ENCODE measurements at places on chromosomes 1 and 21.

GRCh38 chr1:44025816-44026215, 5.4 kb downstream of the SLC6A9 start:
- no peak for DNase-seq

DNA sequence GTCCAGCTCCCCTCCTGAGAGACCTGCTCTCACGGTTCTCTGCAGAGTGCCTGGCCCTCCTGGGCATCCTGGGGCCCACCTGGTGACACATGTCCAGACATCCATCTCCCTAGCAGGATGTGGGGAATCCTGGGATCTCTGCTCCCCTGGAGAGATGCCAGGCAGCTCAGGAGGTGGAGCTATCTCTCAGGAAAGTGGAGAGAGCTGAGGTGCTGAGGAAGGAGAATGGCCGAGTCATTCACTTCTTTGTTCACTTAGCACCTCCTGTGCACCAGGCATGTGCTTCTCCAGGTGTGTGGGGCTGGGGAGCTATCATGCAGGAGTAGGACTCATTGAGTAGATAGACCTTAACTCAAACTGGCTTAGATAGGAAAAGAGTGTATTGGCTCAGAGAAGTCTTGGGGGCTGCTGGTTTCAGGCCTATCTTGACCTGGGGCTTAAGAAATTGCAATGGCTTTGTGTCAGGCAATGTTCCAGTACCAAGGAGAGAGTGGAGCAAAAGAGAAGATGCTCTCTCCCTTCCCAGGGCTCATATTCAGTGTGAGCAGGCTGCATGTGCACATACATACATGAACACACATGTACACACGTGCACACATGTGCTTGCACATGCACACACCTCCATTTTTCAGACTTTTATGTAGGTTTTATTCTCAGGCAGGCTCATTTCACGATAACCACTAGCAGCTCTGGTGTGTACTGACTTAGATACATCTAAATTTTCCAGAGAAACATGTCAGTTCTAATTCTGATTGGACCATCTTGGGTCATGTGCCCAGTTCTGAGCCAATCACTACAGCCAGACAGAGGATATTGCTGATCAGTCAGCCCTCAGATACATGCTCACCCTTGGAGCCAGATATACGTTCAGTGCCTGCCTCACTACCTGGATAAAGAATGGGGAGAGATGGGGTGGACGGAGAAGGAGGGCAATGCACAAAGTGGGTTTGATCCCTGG, 437.6 kb downstream of the PTPRU start:
- DNase-seq = no peak

DNA sequence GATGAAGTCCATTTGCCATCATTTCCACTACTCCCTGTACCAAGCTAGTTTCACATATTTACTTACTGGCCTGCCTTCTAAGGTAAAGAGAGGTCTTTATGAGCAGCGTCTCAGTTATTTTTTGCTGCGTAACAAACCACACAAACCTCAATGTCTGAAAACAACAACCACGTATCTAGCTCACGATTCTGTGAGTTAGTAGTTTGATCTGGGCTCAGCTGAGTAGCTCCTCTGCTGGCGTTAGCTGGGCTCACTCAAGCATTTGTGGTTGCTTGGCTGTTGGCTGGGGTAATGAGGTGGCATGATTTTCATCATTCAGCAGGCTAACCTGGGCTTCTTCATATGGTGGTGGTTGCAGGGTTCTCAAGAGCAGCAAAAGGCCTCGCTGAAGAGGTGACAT, 225.4 kb downstream of the FOXD2 start:
- DNase-seq = peak; percentile 3

- no peak for DNase-seq
These were observed at the start of gene KCNJ15 for GRCh38 chr21:38256599-38257302. KCNJ15 (plus strand) TSS chr21:38256991; CDS start chr21:38299262, 42,271 bp downstream.

DNA sequence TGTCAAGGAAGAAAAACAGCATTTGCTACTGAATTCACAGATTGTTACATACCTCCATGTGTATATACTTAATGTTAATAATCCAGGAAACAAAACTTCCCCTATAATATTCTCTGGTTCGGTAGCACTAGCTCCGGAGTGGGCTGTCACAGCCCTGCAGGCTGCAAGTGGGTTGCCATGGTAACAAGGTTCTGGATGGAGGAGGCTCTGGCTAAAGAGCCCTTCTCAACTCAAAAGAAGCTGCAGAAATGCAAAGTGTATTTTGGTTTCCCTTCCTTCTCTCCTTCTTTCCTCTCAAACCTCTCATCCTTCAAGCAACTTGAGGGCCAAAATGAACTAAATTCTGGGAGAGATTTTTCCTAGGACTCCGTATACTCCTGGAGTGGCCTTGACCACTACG, 45.2 kb downstream of the ASTN1 start:
- no peak for DNase-seq

DNA sequence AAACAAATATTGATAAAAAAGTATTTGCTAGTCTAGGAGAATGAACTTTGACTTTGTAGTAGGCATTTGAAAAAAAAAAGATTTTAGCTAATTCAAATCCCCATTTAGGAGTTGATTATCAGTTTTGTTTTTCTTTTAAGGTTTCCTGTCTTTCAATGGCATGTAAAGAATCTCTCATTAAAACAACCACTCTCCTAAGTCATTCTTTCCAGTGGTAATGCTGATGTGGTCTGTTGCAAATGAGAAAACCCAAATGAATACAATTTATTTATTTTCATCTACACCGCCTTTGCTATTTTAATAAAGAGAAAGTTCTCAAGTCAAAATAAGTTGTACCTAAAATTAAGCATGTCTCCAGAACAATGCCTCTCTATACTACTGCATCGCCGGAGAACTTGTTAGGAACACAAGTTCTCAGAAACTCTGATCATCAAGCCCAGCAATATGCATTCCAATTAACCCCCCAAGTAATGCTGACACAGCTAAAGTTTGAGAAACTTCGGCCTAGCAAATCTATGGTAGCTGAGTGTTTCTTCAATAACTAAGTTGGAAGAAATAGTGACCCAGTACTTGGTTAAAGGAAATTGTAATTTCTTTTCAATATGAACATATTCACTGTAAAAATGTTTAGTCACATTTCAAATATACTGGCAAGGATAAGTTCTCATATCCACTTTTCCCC, 255.1 kb downstream of the PTPRC start:
- DNase-seq = no peak
